RCC 7860 (cell line): ENCODE measurements at places on chromosomes 12 and 14.

DNA sequence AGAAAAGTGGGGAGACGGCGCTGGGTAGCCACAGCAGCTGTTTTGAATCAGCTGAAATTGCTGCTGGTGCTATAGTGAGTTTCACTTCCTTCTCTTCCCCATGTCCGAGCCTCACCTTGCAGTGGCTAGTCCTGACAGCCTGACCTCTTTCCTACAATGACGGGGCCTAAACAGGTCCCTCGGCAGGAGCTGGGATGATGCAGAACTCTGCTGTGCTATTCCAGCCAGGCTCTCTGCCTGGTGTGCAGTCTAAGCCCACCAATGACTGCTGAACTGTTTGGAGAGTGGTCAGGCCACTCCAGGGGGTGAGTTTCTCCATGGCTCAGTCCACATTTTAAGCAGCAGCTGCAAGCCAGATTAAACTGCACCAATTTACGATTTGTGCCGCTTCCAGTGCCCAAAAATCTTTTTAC lies 207.3 kb downstream of the TTC7B start:
- no peak for DNase-seq

DNA sequence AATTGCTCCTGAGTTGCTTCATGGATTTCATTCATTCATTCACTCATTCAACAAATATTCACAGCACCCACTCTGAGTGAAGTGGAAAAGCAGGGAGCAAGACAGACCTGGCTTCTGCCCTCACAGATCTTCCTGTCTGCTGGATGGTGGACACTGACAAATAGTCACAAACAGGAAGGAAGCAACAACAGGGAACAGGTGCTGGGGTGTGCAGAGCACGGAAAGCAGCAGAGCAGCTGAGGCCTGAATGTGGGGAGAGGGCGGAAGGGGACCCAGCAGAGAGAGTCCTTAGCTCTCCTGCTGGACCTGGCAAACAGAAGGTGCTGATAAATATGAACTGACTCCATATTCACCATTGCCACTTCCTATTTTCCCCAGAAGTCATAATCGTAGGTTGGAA lies 54.4 kb downstream of the SETD3 start:
- DNase-seq, result no peak

GRCh38 chr14:93527203-93527607 lies 96.5 kb downstream of the UNC79 start:
- no peak for DNase-seq

- no peak for DNase-seq
Observed at GRCh38 chr12:85484387-85484786, 204.4 kb downstream of the ALX1 start.

DNA sequence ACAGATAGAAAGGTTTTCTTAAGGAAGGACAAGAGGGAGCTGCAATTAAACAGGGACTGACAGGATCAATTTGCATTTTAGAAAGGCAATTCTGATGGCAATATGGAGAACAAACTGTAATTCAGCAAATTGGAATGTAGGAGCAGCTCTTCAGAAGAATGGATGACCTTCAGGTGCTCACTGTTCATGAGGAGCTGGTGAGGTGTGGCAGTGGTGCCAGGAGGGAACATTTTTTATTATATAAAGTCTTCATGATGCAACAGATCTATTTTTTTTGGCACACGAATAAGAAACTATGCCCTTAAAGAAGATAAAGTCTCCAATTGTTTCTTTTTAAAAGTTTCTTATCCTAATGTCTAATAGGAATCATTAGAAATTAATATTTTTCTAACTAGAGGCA lies 151.7 kb downstream of the SLC38A4 start:
- no peak for DNase-seq
